ENCODE measurements at places on chromosomes 11 and 22.
A peak's percentile ranks its signal among the peaks of the same experiment; 100 is the strongest.

DNA sequence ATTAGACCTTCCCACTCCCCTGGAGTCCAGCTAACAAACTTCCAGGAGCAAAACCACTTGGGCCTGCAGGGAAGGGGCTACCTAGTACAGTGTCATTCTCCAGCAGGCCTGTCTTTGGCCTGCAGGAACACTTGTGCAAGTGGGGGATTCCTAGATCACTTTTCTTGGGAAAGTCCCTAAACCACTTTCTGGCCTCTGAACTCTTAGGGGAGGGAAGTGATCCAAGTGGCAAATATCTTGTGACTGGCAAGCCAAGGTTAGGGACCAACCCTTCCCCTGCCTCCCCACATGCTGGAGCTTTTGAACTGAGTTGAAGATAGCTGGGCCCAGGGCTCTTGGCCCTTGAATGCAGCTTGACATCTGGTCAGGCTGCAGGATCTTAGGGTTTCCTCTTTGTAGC is 17.2 kb downstream of the PPFIBP2 start:
- no peak for DNase-seq

DNA sequence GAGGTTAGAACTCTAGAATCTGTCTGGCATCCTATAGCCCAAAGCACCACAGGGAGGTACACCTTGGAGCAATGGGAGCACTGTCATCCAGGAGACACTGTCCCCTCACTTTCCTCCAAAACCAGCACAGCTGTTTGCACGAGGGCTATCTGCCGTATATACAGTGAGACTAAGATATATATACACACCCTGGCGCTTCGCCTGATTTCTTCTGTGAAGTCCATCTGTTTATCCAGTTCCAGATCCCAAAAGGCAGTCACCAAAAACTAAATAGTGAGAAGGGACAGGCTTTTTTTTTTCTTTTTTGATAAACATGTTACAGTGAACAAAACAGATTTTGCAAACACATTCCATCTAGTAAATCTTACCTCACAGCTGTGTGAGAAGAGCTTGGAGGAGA is 68.5 kb downstream of the ARFGAP2 start:
- DNase-seq, result no peak

DNA sequence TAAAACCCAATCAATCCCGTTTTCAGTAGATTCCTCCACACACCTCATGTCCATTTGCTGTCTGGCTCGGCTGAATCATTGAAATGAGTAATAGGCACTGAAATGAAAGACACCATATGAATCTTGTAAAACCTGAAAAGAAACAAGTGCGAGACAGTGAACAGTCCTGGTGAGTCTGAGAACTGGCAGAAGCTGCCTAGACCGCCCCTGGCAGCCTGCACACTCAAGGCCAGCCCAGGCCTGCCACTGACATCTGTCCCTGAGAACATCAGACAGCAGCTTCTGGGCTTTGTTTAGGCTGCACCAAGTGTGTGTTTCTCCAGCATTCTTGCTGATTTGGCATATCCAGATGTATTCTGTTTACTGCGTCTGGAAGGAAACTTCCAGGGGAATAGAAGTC is 44.8 kb downstream of the ENDOD1 start:
- no peak for DNase-seq

GRCh38 chr11:66745356-66746235 is 16.6 kb upstream of the SPTBN2 start:
- peak; percentile 11 for DNase-seq

DNA sequence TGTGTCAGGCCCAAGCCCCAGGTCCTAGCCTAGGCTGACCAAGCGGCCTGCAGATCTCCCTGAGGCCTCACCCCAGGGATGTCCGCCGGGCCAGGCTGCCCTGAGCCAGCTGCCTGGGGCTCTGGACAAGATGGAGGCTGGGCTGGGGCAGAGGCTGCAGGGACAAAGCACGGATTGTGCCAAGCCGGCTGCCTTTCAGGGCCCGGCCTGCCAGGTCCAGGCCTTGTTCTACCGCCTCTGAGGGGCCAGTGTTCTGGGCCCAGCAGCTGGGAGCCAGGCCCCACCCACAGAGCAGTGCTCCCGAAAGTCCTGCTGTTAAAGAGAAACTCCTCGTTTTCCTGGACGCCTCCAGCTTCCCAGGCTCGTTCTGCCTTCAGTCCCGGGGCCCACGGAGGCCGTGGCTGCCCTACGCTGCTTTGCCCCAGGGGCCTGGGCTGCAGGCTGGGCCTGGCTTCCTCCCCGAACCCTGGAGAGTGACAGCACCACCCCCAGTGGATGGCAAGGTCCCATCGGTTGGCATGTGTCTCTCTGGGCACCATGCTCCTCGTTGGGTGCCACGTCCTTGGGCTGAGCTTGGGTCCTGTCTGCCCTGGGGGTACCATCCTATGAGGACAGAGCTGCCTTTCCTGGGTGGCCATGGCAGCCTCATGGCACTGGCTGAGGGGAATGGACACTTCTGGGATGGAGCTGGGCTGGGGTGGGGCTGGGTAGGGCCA is 7.6 kb downstream of the BRSK2 start:
- DNase-seq, result peak; percentile 96

DNA sequence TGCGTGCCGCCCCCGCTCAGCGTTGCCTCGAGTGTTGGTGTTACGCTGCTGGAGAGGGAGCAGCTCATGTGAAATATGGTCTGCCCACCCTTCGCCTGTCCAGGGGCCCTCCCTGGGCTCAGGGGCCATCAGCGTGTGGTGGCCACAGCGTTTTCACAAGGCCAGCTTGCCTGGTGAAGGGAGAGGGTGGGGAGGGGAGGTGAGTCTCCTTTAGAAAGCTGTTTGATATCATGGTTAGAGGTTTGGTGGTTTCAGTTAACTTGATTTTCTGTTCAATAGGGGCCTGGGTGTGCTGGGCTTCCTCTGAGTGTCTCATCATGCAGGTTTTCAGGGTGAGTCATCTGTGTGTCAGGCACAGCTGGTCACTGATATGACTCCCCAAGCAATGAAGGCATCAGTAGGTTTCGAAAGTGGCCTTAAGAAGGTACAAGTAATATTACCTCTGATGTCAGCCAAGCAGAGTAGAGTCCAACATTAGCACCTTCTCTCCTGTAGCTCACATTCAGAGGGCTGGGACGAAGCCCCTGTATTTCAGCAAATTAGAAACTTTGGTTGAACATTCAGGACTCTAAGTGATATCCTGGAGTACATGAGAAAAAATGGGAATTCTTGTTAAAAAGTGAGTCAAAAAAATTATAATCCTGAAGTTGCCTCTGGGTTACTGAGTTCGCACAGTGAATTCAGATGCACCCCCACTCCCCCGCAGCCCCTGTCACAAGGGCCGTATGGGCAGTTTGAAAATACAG is 172.5 kb downstream of the TBC1D22A start:
- no peak for DNase-seq

DNA sequence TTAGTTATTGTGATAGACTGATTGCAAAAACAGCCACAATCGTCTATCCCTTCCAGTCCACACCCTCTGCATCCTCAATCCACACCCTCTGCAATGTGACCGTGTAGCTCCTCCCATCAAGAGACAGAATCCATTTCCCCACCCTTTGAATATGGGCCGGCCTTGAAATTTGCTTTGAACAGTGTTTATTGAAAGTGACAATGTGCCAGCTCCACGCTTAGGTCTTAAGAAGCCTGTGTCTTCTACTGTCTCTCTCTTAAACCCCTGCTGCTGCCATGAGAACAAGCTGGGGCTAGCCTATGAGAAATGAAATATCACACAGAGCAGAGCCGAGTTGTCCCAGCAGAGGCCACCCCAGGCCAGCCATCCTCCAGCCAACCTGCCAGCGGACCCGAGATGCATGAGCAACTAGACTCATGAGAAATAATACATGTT is 22.3 kb upstream of the MICAL2 start:
- no peak for DNase-seq

DNA sequence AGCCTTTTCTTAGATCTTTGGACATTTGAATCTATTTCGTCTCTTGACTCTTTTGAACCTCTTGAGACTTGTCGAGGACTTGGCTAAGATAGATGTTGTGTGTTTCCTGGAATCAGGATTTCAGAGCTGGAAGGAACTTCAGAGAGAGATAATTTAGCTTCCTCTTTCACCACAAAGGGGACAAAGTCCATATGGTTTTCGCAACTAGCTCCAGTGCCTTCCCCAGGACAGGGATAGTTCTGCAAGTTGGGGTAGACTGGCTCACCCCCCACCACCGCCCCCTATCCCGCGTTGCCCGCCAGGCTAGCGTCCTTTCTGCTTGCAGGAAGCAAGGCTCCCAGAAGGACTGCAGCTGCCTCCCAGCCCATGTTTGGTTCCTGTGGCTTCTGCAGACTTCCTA is 75.7 kb upstream of the MYO18B start:
- DNase-seq, result no peak

DNA sequence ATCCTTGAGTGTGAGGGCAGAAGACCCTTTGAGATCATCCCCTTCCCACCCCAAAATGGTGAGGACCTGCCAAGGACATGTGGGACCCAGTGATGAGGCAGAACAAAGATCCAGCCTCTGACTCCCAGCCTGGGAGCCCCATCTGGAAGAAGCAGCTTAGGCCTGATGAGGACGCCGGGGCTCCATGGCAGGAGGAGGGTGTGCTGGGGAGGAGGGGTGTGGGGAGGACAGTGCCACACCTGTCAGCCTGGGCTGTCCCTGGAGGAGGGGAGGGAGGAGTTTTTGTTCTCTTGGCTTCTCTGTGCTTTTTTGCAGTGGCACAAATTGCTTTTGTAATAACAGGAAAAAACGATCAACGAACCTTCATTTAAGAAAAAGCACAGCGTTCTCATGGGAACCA is 44.4 kb upstream of the DAGLA start:
- no peak for DNase-seq

- peak; percentile 58 for DNase-seq
These were observed 983 bp downstream of the EHF start for GRCh38 chr11:34621876-34622275.

DNA sequence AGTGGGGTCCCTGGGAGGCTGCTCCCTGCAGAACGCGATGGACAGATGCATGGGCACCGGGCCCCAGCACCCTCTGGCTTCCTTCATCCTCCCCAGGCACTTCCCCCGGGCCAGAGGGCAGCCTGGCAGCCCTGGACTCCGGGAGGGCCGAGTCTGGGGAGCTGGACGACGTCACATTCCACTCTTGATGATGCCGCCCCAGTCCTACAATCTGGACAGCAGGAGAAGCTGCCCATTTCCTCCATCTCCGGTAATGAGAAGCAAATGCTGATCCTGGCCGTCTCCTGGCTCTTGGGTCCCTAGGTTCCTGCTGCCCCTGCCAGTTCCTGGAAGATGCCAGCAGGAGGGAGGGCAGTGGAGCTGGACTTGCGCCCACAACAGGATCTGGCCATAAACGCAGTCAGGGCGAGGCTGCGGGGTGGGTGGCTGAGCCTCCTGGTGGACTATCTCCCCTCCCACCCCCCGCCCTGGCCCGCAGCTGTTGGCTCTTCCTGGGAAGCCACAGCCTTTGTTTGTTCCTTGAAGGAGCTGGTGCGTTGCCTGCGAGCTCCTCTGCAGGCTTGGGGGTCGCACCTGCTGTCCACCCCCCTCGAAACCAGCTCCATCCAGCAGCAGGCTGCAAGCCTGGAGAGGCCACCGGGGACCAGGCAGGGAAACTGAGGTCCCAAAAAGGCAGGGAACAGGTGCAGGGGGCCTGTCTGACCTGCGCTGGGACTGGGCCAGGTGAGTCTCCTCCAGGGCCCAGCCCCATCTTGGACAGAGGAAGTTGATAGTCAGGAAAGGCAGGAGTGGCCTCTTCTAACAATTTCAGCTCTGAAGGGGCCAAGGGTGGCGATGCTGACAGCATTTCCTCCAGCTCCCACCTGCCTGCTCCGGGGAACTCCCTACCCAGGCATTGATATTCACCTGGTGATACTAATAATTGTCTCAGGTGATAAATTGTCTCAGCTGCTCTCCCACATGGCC is 17.9 kb upstream of the MUC6 start:
- no peak for DNase-seq

GRCh38 chr11:68379206-68379605 is 66.8 kb downstream of the LRP5 start:
- DNase-seq, result no peak

DNA sequence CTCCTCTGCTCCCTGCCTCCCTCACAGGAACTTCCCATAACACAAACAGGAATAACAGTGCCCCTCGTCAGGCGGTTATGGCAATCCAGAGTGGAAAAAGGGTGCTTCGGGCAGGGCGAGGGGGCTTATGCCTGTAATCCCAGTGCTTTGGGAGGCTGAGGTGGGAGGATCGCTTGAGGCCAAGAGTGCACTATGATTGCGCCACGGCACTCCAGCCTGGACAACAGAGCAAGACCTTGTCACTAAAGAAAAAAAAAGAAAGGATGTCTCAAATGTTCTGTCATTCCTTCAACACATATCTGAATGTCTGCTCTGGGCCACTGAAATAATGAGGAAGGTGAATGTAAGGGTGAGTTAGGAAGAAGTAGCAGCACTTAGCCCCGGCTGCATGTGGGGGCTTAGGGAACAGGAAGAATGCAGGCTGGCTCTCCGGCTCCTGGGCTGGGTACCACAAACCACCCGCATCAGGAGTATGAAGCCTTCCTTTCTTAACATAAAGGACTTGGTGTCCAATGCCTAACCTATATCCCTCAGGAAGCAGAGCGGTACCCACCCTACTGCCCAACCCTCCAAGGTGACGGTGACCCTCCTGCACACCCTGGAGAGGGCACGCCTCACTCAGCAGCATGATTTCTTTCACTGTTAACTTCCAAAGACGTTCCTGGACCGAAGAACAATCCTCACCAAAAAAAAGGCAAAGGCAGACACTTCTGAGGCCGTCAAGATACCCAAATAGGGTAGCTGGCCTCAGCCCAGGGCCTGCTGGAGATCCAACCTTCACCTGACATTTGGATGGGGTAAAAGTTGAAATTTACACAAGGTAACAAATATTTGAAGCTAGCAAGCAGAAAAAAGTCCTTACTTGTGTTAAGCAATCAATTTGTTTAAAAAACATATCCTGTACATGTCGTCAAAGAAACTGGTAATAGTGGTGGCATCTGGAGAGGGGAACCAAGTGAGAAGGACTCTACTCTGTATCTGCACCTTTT is 3.8 kb downstream of the CPT1A start:
- DNase-seq, result no peak

DNA sequence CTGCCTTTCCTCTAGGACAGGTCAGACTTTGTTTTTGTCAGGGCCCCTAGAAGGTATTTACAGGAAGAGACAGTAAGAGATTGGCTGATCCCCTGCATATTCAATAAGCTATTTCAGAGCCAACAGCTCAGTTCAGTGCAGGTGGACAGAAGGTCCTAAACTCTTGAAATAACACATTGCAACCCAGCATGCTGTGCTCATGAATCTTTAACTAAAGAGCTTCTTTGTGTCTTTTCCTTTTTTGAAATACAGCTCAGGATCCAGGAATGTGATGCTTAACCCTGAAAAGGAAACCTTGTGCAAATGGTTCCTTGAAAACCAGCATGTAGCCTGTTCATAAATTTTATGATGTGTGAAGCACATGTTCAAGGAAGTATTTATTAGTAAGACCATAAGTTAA is 43.9 kb downstream of the BBOX1 start:
- DNase-seq, result no peak

GRCh38 chr22:38549101-38549894 is 20.7 kb downstream of the DMC1 start:
- no peak for DNase-seq

Data from putamen (tissue), 1 donor.